ENCODE measurements at places on chromosomes 2 and 18.

- no peak for DNase-seq
Observed at GRCh38 chr2:233822101-233822771, 32.1 kb downstream of the HJURP start.

DNA sequence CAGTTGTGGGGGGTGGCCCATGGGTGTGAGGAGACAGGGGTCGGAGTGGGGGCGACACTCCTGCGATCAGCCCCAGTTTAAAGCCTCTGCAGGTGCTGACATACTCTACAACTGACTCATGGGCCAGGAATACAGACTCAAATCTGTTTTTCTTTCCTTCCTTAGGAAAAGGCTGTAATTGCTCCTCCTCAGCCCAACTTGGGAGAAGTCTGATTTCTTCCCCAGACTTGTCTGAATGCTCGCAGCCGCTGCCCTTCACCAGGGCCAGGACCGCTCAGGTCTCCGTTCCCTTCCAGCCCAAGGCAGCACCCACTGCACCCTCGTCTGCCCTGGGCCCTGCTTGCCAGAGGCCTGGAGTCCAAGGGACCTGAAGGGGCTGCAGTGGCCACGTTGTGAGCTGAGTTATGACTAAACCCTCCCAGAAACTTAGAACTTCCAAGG is 41.3 kb downstream of the RHOB start:
- DNase-seq, result no peak

DNA sequence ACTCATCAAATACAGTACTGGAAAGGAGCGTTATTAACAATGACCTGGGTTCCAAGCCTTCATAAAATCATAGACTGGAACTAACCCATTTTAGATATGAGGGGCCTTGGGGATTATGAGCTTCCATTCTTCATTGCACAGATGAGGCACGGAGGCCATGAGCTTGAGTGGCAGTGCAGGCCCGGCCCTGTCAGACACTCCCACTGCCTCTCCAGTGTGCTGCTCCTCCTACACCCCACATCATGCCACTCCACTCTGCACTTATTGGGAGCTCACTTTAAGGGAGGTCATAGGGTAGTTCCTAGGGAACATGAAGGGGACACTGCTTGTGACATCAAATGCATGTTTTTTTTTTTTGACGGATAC is 77.9 kb downstream of the TSN start:
- no peak for DNase-seq

DNA sequence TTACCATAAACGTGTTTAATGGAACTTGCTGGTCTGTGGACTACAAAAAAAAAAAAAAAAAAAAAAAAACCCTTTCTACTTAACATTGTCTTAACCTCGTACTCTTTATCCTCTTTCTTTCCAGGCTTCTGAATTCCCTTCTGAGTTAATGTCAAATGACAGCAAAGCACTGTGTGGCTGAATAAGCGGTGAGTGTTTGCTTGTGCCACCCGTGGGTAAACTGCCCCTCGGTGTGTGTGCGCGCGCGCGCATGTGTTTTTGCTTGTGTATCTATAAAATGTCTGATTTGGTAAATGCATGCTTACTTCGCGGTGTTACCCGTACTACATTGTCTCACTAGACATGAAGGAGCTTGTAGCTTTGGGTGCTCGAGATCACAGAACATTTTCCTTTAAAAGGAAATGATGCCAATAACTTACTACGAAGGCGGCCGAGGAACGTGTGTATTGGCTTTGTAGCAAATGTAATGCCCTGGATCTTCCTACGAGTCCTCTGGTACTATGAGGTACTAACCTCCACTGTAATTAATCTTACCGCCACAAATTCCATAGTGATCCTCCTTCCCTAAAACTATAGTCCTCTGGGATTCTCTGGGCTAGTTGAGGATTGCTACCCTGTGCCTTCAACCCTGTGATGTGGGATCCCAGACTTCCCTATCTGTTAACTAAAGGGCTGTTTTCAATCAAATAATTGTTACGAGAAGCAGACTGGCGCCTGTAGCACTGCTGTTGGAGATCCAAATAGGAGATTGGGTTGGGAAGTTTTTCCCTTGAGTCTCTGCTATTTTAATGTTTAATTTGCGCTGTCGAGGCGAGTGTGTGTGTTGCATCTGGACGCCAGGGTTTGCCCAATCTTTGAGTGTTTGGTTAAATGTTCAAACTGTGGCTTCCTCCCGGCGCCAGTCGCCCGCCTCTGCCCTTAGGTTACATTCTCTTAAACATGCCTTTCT is 1.1 kb downstream of the ID2 start:
- DNase-seq, result peak; percentile 56

- DNase-seq, result no peak
Observed at GRCh38 chr18:629269-630150, 27.9 kb upstream of the TYMS start.

DNA sequence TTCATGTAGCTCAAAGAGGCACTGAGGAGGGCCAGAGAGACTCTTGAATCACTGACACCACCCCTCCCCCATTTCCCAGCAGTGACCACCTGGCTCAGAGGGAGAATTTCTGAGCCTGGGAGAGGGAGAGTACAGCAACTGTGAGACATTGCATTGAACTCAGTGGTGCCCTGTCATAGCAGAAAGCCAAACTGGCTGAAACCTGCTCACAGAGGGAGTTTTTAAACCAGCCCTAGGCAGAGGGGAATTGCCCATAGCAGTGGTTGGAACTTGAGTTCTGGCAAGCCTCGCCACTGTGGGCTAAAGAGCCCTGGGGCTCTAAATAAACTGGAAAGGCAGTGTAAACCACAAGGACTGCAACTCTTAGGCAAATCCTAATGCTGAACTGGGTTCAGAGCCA is 243.1 kb downstream of the ADCYAP1 start:
- no peak for DNase-seq

GRCh38 chr2:195121341-195121740 is 535.7 kb upstream of the SLC39A10 start:
- DNase-seq, result no peak

DNA sequence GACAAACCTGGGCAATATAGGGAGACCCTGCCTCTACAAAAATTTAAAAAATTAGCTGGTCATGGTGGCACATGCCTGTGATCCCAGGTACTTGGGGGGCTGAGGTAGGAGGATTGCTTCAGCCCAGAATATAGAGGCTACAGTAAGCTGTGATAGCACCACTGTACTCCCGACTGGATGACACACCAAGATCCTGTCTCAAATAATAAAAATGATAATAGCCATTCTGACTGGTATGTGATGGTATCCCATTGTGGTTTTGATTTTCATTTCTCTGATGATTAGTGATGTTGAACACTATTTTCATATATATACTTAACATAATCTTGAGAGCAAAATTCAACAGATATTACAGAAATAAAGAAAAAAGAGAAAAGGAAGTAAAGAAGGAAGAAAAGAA is 1491.0 kb upstream of the PIK3C3 start:
- DNase-seq, result no peak

DNA sequence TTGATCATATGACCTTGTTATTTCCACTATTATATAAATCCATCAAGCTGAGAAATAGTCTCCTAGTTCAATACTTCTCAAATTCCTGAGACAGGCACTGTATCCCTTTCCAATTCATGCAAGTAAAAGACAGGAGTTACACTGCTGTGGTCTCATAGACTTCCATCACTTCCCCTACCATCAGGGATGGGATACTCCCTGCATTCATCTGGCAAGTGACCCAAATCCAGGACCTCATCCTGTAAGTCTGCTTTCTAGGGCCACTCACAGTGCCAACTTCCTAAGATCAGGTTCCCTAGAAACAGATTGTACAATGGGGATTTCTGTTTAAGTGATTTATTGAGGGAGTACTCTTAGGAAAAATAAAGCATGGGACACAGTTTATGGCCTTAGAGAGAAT is 424.0 kb upstream of the CDH7 start:
- DNase-seq, result no peak

DNA sequence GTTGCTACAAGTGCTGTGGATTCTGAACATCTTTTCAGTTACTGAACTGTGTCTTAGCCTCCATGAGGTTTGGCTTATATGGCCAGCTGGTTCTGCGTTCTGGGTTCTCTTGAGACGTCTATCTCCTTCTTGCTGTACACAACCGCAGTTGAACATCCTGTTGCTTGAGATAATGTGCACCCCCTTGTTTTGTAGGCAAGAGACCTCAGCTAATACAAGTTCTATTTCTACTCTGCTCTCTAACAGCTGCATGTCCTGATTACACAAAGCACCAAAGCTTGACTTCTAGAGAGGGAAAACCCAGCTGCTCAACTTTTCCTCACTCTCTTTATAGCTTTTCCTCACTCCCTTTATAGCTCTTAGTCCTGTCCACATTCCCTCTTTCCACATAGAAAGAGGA is 176.0 kb downstream of the LTBP1 start:
- no peak for DNase-seq

- no peak for DNase-seq
Observed at GRCh38 chr2:95359501-95359930, 43.0 kb upstream of the FAHD2A start.

- no peak for DNase-seq
Observed at GRCh38 chr18:48321121-48321520, 88.1 kb downstream of the ZBTB7C start.
